ENCODE measurements at places on chromosomes 16 and 17. TPM values are rescaled to one million over a fixed set of nuclear protein-coding genes. Genes with fewer than 3 reads are reported as not detected.

The SIAH1 gene
- total RNA-seq = 20.2 TPM

The ACSM3 gene
- 2.2 TPM for total RNA-seq

The HOXB8 gene
- 6.9 TPM for total RNA-seq

The PFAS gene
- 35.1 TPM for total RNA-seq
